ENCODE measurements at places on chromosomes 7 and 10.

- peak; percentile 66 for DNase-seq
Observed at GRCh38 chr7:37342688-37343471, 105.8 kb downstream of the ELMO1 start.

DNA sequence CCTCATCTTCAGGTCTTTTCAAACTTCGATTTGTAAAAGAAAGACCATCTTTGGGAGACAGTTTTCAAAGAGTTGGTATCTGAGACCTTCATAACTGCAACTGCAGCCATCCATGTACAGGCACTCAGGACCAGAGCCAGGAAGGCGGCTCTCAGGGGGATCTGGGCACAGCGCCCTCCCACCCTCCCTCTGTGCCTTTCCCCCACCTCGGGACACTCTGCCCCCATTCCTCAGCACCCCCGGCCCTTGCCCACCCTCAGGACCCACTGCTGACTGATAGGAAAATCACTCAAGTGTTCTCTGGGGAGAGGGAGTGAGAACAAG, 143.6 kb downstream of the CUBN start:
- DNase-seq: no peak

DNA sequence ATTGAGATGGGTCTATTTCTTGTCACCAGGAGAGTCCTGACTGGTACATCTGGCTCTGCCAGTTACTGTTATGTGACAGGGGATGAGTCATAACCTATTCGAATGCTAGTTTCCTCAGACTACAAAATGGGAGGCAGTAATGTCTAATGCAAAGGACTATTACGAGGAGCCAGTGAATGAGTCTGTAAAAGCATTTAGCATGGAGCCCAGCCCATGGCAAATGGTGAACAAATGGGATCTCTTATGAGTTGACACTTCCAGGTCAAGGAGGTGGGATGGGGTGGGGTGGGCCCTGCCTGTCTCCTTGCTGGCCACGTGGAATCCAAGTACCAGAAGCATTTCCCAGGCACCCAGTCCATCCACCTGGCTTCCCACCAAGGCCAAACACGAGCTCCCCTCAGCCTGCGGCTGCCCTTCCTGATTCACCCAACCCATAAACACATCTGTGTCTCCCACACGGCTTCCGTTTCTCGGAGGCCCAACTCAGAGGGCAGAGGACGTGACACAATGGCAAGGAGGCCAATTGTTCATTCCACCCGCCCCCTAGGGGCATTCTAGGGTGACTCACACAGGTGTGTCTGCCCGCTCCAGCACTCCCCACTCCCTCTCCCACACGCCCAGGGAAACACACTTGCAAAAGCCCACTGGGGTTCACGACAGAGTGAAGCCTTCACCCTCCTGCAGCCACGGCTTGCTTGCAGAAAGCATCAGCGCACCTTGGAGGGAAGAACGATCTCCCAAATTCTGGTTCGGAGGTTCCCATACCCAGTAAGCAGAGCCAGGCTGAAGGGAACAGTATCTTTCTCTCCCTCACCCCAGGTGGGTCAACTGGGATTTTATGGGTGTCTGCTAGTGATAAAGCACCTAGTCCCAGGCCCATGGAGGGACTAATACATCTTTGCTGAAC, 109.8 kb downstream of the SH3PXD2A start:
- DNase-seq: peak; percentile 79

DNA sequence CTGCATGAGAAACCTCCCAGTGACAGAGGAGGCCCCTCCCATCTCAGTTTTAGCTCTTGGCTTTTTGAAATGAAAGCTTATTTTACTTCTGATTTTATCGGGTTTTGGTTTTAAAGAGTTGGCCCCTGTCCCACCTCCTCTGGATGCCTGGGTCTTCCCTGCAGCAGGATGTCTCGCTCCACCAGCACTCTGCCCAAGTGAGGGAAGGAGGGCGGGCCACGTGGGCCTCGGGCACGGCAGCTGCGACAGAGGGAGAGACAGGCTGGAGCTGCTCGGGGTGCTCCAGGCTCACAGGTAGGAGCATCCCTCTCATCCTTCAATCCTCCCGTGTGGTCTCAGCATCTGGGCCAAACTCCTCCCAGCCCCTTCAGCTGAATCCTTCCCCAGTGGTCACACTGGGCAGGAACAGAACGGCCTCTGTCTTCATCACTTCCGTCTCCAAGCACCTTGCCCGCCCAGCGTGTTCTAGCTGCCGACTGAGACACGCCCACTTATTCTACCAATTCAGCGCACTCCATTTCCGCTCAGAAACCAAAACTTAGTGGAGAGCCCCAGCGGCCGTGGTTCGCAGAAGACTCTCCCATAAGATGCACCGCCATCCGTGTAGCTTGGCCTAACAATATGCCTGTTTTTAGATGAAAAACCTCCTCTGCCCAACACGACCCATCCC, 222.9 kb downstream of the GLRX3 start:
- no peak for DNase-seq

DNA sequence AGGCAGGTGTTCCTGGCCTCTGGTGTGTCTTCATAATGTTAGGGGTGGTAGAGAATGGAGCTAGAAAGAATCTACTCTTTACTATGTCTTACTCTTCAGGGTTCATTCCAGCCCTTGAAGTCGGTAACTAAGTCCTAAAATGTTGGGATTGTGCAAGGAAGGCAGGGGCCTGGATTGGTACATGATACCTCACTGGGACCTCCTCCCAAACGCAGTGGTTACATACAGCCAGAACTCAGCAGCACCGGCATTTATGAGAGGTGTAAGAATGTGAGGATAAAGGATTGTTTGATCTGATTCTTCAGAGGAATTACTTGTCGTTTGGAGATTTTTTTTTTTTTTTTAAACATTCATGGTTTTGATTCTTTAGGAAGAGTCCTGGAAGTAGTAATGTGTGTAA, 6.9 kb downstream of the COMTD1 start:
- DNase-seq: no peak

DNA sequence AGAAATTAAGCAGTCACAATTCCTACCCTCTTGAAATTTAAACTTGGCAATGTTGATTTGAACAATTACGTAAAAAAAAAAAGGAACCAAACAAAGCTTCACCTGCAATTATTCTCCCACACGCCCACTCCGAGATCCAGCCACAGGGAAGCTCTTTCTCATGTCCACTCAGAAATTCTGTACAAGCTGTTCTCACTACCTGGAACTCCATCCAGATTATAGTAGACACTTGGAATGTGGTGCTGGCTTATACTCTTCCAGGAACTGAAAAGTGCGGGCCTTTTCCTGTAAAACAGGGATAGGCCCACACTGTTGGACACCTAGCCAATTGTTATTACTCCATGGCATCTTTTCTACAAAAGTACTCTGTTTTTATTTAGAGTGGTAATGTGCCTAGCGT, 20.3 kb upstream of the TOMM7 start:
- DNase-seq: no peak

DNA sequence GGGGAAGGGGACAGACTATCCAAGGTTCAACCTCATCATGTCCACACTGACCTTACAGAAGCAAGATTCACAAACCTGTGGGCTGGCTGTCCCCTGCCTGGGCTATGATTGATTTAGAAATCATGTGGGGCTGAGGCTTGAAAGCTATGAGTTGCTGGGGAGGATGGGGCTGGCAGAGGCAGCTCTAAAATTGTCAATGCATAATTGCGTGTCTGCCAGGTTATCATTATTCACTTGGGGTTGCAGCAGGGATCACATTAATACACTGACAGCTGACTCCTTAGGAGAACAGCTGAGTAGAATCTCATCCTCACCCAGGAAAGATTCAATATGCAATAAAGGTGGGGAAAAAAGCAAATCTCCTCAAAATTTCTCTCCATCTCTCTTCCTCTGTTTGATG, 866.3 kb downstream of the CCSER2 start:
- no peak for DNase-seq

GRCh38 chr7:79741684-79742083, 288.2 kb upstream of the MAGI2 start:
- DNase-seq: no peak

Data from activated CD4-positive, alpha-beta T cell treated with anti-CD3 and anti-CD28 coated beads, Interleukin-2, amount 50 U/mL, for 48 hours (primary cell).